GM12864 (cell line): ENCODE measurements at places on chromosomes 2 and 18.

- DNase-seq = no peak
These were observed 82.2 kb upstream of the CDKL4 start for GRCh38 chr2:39325966-39326365.

DNA sequence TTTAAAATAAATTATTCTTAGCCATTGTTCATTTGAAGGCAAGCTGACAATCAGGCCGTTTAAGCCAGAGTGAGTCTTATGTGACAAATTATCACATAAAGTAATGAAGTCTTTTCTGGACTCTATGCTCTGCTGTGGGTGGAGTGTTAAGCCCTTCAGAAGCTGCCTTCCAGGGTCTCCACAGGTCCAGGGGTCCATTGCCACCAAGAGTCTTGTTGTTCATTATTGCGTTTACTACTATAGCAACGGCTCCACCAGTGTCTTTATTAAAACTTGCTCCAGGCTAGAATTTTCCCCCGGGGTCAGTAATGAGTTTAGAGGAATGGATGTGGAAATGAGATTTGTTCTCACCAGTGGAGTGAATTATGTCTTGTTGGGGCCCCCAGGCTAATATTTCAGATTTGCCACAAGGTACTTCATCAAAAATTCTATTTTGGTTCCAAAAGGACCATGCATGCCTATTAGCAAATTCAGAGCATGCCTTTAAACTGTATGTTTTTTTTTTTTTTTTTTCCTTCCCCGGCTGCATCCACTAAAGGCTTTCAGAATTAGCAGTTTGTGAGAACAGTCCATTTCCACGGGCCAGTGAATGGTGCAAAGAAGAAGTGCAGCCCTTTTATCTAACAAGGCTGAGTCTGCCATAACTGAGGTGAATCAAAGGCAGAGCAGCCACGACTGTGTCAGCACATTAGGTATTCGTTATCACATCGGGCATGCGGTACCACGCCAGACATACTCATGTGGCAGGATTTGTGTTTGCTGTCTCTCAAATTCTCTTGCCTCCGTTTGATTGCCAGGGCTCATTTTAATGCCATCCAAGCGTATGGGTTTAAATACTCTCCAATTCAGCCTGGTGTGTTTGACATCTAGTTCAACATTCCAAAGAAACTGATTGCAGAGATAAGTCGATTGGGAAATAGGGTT lies 26.2 kb upstream of the LRRTM1 start:
- no peak for DNase-seq

- DNase-seq = no peak
These were observed 414.8 kb upstream of the ID2 start for GRCh38 chr2:8267048-8267447.

DNA sequence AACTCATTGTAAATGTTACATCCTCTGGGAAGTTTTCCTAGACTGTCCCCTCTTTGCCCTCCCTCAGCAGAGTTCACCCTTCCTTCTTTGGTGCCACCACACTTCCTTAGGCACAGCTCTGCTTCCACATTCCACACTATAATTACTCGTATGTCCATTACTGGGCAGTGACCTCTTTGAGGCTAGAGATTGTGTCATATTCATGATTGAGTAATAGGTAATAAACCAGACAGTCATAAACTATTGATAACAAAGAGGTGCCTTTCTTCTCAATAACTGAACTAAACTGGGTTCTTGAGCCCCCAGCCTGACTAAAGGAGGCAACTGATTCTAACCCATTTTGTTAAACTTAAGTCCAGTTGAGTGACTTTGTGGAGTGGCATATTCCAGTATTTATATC lies 28.3 kb downstream of the MYO3B start:
- DNase-seq = no peak

- DNase-seq = no peak
These were observed 25.0 kb downstream of the TRIP12 start for GRCh38 chr2:229896857-229897256.

- DNase-seq = no peak
These were observed 6.0 kb downstream of the TXNL1 start for GRCh38 chr18:56632070-56633022.
